ENCODE measurements at places on chromosomes 6 and 20.

DNA sequence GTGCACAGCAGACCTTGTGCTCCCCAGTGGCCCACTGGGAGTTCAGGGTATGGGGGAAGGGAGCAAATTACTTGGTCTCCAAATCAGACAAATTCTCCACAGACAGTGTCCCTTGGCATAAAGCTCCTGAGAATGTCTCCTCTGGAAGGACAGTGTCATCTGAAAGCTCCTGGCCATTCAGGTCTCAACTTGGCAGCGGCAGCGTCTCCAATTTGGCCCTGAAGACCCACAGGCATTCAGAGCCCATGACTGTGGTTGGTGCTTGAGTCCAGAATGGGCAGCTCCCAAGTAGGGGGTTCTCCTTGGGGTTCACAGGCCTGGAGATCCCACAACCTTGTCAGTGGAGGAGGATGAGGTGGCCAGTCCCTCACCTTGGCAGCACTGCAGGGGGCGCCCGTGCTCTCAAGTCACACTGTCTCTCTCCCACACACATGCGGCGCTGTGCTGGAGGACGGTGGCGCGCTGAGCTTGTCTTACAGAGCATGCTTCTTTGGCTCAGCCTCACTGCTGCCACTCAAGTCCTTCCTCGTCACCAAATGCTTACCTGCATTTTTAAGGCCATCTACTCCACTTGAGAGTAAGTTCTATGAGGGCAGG lies 20.7 kb downstream of the DYNLRB1 start:
- no peak for DNase-seq

DNA sequence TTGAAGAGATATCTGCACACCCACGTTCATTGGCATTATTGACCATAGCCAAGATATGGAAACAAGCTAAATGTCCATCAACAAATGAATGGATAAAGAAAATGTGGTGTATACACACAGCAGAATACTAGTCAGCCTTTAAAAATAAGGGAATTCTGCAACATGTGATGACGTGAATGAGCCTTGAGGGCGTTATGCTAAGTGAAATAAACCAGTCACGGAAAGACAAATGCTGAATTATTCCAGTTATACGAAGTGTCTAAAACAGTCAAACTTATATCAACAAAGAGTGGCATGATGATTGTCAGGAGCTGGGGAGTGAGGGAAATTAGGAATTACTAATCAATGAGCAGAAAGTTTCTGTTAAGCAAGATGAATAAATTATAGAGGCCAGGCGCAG lies 8.4 kb upstream of the DEFB121 start:
- DNase-seq = no peak

DNA sequence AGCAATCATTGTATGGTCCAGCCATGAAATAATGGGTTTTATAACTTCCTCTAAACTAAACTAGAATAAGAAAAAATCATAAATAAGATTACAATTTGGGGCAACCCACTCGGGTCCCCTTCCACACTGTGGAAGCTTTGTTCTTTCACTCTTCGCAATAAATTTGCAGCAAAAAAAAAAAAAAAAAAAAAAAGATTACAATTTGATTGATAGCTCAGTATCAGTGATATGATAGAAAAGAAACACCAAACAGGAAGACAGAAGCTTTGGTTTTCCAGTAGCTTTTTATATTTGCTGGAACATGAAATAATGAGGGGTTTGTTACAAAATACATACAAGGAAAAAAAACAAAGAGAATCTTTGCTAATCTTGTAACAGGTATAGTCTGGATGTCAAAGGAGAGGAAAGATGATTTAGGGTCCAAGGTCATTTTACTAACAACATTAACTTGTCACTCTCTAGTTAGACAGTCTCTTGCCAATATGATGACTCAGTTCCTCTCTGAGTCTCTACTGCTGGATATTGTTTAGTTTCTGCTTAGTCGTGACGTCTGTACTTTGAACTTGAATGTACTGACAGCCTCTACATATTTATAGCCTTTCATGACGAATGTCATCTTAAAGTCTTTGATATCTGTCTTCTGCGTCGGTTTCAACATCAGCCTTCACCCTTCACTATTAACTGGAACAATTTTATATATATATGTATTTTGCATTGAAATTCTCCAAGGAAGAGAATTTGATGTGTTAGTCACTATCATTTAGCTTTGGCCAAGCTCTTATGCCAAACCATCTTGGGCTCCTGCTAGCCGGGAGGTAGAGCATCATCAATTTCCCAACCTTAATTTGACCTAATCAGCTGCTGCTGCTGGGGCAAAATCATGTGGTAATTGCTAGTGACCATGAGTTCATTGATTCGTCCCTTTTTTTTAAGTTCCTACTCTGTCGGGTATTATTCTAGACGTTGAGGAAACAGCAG lies 213.1 kb upstream of the STXBP5 start:
- no peak for DNase-seq

DNA sequence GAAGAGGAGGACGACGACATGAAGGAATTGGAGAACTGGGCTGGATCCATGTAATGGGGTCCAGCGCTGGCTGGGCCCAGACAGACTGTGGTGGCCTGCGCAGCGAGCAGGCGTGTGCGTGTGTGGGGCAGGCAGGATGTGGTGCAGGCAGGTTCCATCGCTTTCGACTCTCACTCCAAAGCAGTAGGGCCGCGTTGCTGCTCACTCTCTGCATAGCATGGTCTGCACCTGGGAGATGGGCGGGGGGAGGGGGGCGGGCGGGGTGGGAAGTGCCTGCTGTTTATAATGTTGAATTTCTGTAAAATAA lies 42.3 kb downstream of the CHMP4B start:
- no peak for DNase-seq

GRCh38 chr6:42226161-42226611 lies 8.5 kb upstream of the MRPS10 start:
- no peak for DNase-seq

GRCh38 chr20:45368221-45368980 lies 5.4 kb downstream of the SYS1 start:
- DNase-seq = peak; percentile 78

GRCh38 chr6:33700391-33701050 lies 11.0 kb downstream of the UQCC2 start:
- peak; percentile 67 for DNase-seq

GRCh38 chr6:109706513-109706912 lies 15.4 kb downstream of the FIG4 start:
- no peak for DNase-seq

GRCh38 chr20:46353500-46354206 lies 45.4 kb upstream of the CDH22 start:
- no peak for DNase-seq

DNA sequence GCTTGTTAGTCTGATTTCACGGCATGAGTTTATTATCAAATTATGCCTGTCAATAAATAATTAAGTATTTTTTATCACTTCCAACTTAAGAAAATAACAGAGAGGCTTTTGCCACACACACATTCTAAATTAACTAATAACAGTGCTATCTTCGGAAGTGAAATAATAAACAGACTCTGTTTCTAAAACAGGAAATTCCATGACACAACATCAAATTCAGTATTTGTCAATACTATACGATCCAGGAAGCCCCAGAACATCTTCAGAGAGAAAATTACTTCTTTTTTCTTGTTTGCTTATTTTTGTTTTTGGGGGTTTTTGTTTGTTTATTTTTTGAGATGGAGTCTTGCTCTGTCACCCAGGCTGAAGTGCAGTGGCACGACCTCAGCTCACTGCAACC lies 150.7 kb upstream of the PRDM1 start:
- no peak for DNase-seq

DNA sequence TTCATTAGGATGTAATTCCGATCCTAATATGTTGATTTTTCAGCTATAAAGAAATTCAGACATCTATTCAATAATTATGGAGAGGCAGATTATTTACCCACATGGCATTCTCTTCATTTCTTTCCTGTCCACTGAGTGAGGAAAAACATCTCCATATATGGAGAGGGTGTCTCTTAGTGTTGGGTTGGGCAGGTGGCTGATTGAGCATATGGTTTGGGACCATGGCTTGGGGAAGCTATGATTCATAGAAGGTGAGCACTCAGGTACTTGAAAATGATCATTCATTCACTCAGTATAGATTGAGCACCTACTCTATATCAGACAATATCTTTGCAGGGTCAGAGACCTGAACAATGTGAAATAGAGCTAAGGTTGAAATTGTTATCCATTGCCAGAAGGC lies 41.3 kb upstream of the IL20RA start:
- no peak for DNase-seq

GRCh38 chr6:143399775-143400174 lies 50.7 kb downstream of the ADAT2 start:
- no peak for DNase-seq

GRCh38 chr6:70616728-70617260 lies 50.1 kb downstream of the SDHAF4 start:
- DNase-seq = no peak

- no peak for DNase-seq
These were observed 130.1 kb downstream of the NFATC2 start for GRCh38 chr20:51412333-51412871.

DNA sequence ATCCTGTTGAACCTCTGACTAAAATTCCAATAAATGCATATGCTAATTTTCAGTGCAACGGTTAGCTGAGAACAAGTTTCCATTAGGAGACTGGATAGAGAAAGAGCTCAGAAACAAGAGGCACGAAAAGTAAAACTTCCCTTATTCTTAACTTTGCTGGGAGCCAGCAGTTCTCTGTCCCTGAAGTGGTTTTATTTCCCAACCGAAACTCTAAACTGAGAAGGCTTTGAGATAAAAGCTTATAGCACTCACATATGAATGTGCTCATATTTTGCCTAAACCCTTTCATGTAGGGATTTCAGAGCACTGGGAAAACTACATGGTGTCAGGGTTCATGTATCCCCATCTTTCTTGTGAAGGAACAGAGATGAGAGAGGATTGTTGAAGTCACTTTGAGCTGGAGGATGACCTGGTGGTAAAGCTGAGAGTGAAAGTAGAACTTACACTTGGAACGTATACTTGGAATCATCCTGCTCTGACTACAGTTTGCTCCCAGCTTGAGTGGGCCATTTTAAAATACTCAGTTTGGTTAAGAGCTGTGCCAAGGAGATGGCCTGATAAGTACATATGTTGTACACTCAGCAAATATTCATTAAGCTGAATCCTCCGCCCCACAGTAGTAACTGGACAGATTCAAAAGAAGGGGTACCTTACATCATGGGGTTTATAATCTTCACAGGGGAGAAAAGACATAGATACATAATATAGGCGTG lies 324.2 kb upstream of the CNR1 start:
- no peak for DNase-seq

DNA sequence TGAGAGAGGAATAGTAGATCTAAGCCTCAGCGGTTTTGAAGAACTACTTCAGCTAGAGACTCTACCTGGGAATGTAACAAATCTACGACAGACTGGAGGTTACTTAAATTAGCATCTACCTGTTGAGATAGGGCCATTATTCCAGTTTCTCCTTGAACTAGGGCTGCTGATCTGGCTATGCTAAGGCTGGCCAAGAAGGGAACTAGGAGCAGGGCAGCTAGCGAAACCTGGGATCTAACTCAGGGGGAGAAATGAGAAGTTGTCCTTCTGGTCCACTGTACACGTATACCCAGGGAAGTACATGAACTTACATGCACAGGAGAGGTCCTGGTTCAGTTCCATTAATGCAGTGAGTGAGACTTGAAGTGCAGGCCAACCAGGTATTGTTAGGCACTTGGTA lies 156.7 kb downstream of the TRIM27 start:
- DNase-seq = no peak

DNA sequence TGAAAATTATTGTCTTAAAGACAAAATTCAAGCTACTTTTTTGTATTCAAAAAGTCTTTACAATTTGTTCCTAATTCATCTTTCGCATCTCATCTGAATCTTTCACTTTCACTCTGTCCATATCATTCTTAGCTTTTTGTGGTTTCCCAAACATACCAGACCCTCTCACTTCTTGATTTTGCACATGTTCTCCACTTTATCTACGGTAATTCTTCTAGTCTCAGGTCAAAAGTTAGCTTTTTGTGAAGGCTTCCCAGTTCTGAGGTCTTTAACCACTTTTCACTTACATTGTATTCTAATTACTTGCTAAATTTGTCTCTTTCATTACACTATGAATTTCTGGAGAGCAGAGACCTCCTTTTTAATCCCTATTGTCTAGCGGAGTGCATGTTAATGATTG lies 34.6 kb upstream of the EPHA7 start:
- no peak for DNase-seq

- DNase-seq = no peak
These were observed 118.3 kb downstream of the SLC24A3 start for GRCh38 chr20:19330731-19331130.

- no peak for DNase-seq
These were observed 471.8 kb upstream of the AGPAT4 start for GRCh38 chr6:161745594-161746141.

DNA sequence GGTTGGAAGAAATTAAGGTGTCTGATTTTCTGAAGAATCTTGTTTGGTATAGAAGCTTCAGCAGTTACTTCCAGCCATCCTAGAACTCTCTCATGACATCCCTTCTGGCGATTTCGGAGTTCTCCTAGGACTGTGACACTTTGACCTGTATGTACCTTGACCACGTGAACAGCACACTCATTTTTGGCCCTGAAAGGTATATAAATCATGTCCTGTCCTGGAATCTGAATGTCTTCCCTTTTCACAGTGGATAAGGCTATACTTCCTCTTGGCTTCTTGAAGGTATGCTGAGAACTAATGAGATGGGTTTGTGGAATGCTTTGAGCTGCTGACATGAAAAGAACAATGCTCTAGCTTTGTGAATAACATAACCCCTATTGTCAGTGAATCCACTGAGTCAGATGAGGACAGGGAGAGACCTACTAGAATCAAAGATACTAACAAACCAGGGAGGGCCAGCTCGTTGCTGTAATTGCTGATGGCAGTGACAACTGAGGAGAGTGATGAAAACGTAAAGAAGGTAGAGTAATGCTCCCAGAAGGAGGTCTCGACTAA lies 6.0 kb upstream of the ZDHHC14 start:
- DNase-seq = no peak

- DNase-seq = no peak
These were observed 165.1 kb downstream of the SASH1 start for GRCh38 chr6:148507774-148508173.

- no peak for DNase-seq
These were observed 48.9 kb downstream of the PHF20 start for GRCh38 chr20:35820715-35821114.

- no peak for DNase-seq
These were observed 112.3 kb downstream of the CBLN4 start for GRCh38 chr20:55893031-55893430.

GRCh38 chr6:39273406-39273821 lies 40.8 kb downstream of the KCNK17 start:
- DNase-seq = no peak
